WTC11 (cell line): ENCODE measurements at places on chromosomes 12 and 14.

DNA sequence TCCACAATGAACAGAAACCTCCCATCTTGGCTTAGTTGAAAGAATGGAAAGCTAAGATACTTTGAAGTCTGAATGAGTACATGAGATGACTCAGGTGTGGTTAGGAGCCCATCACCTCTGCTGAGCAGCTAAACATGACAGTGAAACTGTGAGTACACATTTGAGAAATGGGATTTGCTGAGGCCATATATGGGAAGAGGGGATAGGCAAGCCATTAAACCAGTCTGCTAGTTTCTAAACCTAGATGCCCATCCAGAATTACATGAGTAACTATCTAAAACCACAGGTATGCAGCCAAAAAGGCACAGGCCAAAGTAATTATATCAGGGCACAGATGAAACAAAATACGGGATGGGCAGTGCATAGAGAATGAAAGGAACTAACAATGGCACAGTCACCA is 41.2 kb downstream of the NKX2-1 start:
- DNase-seq, result no peak

DNA sequence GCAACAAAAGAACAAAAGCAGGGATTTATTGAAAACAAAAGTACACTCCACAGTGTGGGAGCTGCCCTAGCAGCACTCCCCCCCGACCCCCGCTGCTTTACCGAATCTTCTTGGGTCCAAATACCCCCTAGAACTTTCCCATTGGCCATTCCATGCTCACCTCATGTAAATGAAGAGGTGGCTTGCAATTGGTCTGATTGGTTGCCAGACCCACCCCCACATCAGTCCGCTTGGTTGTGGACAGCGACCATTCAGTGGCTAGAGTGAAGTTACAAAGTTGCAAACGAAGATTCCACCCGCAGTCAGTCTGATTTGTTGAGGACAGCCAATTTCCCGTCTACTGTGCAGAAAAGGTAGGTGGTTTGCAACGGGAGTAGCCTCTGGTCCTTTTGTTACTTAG is 3.9 kb downstream of the STYX start:
- DNase-seq, result peak; percentile 38

GRCh38 chr14:55705651-55706364 is 125.8 kb downstream of the KTN1 start:
- DNase-seq, result no peak

DNA sequence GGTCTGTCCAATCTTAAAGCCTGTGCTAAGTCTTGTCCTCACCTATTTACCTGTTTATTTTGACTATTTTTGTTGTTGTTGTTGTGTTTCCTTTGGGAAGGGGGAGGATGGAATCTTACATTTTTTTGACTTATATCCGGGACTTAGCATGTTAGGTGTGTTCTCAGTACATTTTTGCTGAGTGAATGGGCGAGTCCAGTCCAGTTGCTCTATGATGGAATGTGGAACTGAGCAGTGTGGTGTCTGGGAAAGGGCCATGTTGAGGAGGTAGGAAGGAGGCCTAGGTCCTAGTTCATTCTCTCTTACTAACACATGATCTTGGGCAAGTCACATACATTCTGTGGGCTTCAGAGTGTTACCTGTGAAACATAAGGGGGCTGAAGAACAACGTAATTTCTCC is 80.9 kb upstream of the SLC38A2 start:
- no peak for DNase-seq

DNA sequence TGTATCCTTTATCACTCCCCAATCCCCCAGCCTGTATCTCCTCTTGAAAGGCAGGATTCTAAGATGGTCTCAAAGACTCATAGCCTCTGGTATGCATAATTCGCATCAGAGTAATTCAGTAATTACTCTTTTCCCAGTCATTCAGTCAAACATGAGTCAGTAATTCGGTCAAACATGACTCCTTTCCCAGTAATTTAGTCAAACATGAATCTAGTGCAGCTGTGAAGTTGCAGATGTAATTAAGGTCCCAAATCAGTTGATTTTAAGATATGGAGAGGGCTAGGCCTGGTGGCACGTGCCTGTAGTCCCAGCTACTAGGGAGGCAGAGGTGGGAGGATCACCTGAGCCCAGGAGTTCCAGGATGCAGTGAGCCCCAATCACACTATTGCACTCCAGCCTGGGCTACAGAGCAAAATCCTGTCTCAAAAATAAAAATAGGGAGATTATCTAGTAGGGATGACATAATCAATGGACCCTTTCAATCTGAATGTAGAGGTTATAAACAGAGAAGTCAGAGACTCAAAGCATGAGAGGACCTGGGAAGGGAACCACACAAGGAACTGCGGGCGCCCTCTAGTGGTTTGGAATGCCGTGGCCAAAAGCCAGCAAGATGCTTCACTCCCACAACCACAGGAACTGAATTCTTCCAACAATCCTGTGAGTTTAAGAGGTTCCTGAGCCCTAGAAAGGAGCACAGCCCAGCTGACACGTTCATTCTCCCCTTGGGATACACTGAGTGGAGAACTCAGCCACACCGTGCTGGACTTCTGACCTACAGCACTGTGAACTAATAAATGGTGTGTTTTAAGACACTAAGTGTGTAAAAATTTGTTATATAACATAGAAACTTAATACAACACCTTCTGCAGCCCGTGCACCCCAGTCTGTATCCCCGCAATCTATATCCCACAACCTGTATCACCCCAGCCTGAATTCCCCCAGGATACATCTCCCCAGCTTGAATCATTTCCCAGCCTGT is 14.3 kb upstream of the ARMH4 start:
- DNase-seq, result peak; percentile 92

DNA sequence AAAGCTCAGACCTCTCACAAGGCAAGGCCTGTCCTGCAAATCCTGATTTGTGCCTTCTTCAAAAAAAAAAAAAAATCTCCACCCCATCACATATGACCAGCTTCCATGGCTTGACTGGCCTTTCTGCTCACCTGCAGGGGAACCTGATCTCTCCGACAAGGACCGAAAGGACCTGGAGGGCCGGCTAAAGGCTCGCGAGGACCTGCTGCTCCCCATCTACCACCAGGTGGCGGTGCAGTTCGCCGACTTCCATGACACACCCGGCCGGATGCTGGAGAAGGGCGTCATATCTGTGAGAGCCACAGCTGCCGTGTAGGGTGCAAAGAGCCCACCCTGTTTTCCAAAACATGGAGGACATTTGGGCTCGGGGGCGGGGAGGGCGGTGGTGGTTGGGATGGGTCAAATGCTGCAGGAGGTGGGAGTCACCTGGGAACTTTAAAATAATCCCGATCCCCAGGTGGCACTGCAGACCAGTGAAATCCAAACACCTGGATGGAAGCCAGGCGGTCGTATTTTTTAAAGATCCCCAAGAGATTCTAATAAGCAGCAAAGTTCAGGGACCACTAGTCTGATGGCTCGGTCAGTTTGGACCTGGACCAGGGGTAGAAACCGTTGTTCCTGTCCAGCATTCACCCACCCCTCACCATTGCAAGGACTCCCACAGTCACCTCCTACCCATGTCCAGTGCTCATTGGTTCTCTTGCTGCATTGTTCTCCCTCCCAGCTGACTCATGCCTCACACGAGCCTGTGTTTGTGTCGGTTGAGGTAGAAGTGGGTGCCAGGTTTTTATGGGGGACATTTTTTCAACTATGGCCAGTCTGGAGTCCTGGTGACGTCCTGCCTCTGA is 44.8 kb downstream of the FOXN4 start:
- peak; percentile 95 for DNase-seq

GRCh38 chr12:14883686-14884085 is 2.0 kb downstream of the MGP start:
- no peak for DNase-seq

GRCh38 chr14:84273181-84273580 is 1256.8 kb upstream of the FLRT2 start:
- no peak for DNase-seq

DNA sequence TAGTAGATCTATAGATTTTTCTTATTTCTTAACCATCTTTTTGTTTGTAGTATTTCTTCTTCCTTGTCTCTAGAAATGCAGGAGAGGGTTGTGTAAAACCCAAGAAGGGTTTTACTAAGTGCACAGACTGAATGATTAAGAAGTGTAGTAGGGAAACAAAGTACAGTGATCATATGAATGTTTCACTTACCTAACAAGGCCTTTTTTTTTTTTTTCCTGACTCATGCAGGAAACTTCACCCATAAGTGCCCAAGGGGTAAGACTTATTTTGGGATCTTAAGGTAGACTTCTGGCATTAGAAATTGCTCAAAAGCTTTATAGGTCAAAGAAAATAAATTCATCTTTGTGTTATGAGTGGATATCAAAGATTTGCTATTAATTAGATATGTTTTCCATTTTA is 10.2 kb downstream of the SCN8A start:
- no peak for DNase-seq

- peak; percentile 92 for DNase-seq
Observed at GRCh38 chr12:4320853-4321701, at the start of gene TIGAR. Gene TIGAR, plus strand, starts transcription at chr12:4321213. Its CDS starts 59 bp downstream, at chr12:4321272.

DNA sequence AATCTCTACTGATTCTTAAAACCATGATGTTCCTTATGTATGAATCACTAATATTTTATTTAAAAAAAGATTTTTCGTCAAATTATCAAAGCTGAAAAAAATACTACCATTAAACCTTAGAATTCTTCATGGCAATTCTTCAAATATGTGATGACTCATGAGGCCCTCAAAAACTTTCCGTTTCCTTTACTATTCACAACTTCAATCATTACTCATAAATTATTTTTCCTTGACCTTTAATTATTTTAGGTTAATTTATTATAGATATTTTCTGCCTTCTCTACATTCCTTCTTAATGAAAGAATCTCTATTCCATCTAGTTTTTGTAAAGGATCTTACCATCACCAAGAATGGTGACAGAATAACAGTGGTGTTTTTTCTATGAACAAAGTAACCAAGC is 162.1 kb upstream of the SOX5 start:
- no peak for DNase-seq

GRCh38 chr14:95039993-95040348 is 117.4 kb downstream of the DICER1 start:
- DNase-seq, result no peak

GRCh38 chr14:72774141-72774540 is 119.8 kb downstream of the DPF3 start:
- no peak for DNase-seq

DNA sequence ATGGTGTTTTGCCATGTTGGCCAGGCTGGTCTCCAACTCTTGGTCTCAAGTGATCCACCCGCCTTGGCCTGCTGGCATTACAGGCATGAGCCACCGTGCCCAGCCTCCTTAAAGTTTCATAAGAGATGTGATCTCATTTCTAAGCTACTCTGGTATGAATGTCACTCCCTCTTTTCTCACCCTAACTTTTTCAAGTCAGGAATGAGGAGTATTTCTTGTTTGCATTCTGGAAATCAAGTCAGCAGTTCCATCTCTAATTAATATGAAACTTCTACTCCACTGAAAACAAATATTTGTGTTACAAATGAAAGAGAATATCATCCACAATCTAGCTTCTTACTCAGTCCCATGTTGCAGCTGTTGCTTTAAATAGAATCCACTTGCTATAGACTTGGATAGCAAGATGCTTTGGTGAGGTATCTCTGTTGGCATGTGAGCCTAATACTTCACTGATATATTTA is 61.3 kb downstream of the ARF6 start:
- DNase-seq, result no peak

- DNase-seq, result no peak
Observed at GRCh38 chr14:31536201-31536960, 24.8 kb upstream of the NUBPL start.

GRCh38 chr14:68598621-68599447 is 194.0 kb downstream of the ZFP36L1 start:
- no peak for DNase-seq

DNA sequence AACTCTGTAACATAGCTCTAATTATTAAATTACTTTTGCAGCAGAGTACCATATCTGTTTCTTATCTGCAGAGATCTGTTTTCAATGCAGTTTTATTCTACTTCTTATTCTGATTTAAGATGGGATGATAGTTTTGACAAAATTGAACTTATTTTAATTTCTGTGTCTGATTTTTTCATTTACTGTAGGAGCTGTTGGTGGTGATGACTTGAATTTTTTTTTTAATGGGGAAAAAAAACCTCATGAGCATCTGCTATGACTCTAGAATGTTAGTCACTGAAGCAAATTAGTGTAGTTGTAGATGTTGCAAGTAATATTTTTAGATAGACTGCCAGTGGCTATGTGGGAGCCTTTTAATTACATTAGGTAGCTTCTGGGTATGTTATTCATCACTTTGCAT is 23.4 kb downstream of the DNM1L start:
- DNase-seq, result no peak

DNA sequence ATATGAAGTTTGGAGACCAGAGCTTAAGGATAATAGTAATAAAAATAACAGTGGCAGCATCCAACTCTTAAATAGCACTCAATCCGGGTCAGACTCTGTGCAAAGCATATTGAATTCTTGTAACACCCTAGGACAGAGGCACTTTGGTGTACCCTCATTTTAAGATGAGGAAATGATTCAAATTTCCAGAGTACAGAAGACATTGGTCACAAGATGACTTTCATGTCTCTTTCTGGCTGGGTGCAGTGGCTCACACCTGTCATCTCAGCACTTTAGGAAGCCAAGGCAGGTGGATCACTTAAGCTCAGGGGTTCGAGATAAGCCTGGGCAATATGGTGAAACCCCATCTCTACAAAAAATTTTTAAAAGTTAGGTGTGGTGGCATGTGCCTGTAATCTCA is 235.8 kb downstream of the SLC15A4 start:
- no peak for DNase-seq

- DNase-seq, result no peak
Observed at GRCh38 chr12:13147688-13148484, 44.4 kb upstream of the GSG1 start.

GRCh38 chr12:32084017-32084688 is 22.5 kb upstream of the BICD1 start:
- no peak for DNase-seq

- no peak for DNase-seq
Observed at GRCh38 chr14:84856751-84857534, 673.0 kb upstream of the FLRT2 start.

DNA sequence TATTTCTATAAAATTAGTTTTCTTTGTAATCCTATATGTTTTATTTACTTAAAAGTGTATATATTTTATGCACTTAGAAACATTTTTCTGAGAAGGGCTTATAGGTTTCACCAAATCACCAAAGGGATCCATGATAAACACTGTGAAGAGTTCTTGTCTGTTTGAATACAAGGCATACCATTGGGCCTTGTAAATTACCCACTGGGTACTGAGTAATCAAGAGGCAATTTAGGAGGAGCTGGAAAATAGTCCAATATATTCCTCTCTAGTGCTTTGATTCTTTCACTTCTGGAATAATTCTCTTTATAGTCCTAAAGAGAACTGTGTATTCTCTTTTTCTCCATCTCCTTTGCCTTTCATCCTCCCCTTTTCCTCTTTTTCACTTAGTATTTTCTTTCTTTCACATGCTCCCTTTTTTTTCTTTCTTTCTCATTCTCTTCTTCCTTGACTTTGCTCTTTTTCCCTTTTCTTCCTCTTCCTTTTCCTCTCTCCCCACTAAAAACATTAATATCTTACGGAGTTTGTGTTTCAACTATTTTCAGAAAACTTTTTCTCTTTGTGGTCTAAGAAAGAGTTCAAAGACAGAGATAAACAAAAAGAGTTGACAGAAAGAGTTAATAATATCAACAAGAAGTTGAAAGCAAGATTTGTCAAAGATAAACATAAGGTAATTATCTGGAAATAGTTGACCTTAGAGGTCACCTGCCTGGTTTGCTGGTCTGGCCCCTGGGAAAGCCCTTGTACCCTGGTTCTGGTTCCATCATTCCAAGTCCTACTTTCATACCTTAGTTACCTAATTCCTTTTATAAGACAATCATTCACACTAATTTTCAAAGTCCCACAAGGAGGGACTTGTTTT is 435.3 kb downstream of the RAD51B start:
- DNase-seq, result no peak
